ENCODE measurements at places on chromosomes 1 and 21.

DNA sequence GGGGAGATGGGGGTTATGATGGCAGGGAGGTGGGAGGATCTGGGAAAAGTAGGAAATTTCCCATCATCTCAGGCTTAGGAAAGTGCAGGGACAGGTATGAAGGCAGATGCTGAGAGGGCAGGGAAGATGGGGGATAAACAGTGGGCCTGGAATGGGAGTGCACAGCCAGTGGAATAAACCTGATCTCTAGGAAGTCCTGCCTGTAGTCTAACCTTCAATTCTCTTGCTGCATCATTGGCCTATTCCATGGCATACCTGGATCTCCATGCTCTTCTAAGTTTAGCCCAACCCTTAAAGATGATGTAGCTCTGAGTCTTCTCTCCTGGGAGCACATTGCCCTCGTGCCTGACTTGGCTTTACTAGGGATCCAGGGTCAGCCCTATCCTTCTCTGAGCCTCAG, 2.7 kb downstream of the BCAN start:
- DNase-seq, result no peak

DNA sequence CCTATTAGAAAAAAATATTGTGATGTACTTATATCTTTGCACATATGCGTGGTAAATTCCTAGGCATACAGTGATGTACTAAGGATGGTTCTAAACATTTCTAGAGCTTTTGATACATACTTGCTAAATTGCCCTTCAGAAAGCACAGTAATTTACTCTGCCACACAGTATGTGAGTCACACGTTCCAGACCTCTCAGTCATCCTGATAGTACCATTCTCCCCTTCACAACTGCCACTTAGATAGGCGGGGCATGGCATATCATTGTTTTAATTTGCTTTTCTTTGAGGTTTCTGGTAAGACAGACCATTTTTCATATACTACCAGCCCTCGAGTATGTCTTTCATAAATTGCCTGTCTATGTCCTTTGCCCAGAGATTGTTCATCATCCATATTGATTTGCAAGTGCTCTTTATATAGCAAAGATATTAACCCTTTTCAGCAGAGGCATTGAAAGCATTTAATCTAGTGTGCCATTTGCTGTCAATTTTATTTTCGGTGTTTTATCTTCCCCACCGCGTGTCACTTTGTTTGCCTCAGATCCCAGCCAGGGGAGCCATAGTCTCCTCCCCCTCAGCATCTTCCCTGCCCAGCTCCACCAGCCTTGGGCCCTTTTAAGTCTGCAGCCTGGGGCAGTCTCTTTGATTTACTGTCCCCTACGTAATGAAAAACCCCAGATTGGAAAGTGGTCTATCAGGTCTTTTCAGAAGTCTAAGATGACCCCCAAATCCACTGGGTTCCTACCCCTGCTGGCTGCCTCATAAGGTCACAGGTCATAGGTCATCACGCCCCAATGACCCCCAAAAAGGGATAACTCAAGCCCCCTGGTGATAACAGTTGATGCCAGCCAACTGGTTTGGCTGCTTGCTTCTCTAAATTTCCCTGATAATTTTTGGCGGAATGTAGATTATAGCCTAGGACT, 11.8 kb upstream of the PAX7 start:
- no peak for DNase-seq

DNA sequence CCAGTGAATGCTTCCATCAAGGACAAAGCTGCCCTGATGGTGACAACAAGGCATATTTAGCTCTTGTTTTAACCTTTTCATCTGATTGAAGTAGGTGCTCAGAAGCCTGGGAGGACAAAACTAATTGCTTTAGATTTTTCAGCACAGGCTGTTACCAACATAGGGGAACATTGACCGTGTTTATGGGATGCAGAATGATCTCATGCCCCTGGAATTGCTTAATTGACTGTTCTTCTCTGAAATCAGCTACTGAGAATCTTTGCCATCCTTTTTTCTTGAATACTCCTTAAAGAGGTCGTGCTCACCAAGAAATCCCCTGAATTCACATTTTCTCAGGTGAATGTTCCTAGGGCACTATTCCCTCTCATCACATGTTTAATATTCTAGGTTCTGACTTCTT, 95.9 kb upstream of the CCDC190 start:
- DNase-seq, result no peak

DNA sequence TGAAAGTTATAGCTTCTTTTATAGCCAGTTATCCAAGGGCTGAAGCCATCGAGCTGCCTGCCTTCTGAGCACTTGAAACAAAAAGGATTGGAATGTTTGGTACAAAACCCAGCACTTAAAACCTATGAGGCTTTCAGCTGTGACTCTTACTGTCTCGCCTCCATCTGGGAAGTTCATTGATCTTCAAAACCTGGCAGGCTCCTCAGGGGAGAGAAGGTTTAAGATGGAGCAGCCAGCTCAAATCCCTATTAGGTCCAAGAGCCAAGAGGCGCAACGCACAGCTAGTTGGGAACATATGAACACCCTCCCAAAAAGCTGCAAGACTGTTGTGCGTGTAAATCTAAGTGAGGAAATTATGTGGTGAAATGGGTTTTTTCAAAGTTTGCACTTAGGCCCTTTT, 33.4 kb downstream of the BACE2 start:
- DNase-seq, result no peak

- DNase-seq, result no peak
These were observed 326.7 kb downstream of the PAPPA2 start for GRCh38 chr1:176789571-176790090.

DNA sequence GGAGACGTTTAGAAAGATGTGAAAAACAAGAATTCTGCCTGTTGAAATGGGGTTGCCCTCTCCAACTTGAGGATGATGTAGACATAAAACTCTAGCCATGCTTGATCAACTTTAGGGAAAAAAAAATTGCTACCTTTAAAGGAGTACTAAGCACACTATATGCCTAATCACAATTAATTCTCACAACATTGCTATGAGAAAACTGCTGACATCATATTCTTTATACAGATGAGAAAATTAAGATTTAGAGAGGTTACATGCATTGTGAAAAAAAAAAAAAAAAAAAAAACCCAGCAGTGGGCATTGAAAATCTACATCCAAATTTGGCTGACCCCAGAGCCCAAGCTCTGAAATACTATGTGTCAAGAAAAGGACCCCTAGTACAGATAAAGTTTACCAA, 617.2 kb upstream of the ADGRL2 start:
- no peak for DNase-seq

- DNase-seq, result no peak
These were observed 5.8 kb upstream of the VWA1 start for GRCh38 chr1:1429671-1430073.

DNA sequence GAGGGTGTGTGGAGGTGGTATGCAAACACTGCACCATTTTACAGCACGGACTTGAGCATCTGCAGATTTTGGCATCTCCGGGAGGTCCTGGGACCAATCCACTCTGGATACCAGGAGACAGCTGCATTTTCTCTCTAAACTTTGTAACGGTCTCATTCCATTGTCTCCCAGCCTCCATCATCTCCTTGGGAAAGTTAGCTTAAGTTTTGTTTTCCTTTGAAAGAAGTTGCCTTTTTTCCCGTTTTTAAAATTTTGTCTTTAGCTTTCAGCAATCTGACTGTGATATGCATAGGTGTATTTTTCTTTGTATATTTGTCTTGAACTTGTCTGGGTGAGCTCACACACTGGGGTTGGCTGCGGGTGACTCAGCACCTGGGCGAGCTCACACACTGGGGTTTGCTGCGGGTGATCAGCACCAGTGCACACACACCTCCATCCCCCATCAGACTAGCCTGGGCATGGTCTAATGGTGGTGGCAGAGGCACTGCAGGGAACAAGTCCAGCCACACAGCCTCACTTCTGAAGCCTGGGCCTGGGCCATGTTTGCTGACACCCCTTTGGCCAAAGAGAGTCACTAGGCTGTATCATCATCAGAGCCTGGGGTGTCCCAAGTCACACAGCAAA, 32.1 kb upstream of the COL18A1 start:
- no peak for DNase-seq

GRCh38 chr1:5509664-5510452, 482.4 kb downstream of the NPHP4 start:
- DNase-seq, result peak; percentile 56

GRCh38 chr1:74323937-74324473, 88.8 kb downstream of the TNNI3K start:
- no peak for DNase-seq

GRCh38 chr1:180265201-180265600, 35.1 kb downstream of the LHX4 start:
- no peak for DNase-seq

GRCh38 chr1:23916209-23917131, 3.3 kb upstream of the CNR2 start:
- peak; percentile 27 for DNase-seq

- no peak for DNase-seq
These were observed 124.2 kb upstream of the LMO4 start for GRCh38 chr1:87204441-87204840.

DNA sequence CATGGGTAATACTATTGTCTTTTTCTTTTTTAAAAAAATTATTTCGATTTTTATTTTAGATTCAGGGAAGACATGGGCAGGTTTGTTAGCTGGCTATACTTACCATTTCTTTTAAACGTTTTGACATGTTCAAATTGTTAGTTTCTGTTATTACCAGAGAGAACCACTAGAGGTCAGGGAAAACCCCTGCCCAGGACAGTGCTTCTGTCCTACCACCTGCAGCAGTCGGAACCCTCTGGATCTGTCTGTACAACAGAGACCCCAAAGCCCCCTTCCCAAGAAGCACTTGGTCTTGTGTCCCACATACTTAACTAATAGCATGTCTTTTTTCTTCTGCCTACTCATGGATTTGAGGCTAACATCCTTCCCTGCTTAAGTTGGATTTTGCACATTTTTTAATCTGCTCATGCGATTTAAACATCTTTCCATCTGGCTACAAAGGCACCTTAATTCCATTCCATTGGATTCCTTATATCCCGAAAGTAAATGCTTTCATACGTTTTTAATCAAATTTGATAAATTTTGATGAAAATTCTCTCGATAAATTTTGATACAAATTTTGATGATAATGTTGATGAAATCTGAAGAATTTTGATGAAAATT, 10.0 kb upstream of the C1orf115 start:
- DNase-seq, result no peak

DNA sequence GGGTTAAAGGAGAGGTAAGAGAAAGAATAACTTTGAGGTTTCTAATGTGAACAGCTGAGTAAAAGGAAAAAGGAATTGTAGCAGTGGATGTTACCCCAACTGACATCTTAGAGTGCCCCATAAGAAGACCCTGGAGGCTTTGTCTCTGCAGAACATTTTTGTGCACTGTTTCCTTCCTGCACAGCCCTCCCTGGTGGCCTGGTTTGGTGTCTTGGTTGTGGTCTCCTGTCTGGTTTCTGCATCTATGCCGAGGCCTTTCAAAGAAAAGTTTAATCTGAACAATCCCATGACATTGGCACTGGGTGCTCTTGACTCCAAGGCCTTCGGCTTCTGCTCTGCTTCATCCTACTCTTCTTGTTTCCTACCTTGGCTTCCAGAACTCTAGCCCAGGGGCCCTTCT, 57.8 kb downstream of the RHOU start:
- DNase-seq, result no peak

DNA sequence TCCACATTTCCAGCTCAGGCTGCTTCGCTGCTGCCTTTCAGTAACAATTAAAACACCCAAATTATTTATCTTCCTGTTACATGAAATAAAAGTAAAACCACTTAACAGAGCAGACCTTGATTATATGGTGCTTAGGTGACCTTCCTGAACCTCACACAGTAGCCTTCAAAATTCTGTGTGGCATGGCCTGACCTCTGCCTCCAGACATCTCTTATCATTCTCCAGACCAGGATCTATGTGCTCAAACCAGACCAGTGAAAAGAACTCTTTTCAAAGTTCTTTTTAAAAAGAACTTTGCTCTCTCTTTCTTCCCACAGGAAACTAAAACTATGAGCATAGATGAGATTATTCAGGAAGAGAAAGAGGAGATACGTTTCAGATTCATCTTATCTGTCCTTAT, 37.8 kb downstream of the KIAA0319L start:
- DNase-seq, result no peak
